ENCODE measurements at places on chromosomes 4 and X. TPM values are rescaled to one million over a fixed set of nuclear protein-coding genes. Genes with fewer than 3 reads are reported as not detected.

Gene FDCSP
- not detected for total RNA-seq

Gene MMRN1
- total RNA-seq = 23.6 TPM

Gene SH3RF1
- total RNA-seq = 18.5 TPM

Gene SPACA5
- not detected for total RNA-seq
